ENCODE measurements at places on chromosomes 12 and 14.
A peak's percentile ranks its signal among the peaks of the same experiment; 100 is the strongest.

GRCh38 chr14:94100847-94101246 is 9.7 kb upstream of the IFI27 start:
- DNase-seq = peak; percentile 96

GRCh38 chr12:18676996-18677588 is 60.7 kb downstream of the PLCZ1 start:
- no peak for DNase-seq

DNA sequence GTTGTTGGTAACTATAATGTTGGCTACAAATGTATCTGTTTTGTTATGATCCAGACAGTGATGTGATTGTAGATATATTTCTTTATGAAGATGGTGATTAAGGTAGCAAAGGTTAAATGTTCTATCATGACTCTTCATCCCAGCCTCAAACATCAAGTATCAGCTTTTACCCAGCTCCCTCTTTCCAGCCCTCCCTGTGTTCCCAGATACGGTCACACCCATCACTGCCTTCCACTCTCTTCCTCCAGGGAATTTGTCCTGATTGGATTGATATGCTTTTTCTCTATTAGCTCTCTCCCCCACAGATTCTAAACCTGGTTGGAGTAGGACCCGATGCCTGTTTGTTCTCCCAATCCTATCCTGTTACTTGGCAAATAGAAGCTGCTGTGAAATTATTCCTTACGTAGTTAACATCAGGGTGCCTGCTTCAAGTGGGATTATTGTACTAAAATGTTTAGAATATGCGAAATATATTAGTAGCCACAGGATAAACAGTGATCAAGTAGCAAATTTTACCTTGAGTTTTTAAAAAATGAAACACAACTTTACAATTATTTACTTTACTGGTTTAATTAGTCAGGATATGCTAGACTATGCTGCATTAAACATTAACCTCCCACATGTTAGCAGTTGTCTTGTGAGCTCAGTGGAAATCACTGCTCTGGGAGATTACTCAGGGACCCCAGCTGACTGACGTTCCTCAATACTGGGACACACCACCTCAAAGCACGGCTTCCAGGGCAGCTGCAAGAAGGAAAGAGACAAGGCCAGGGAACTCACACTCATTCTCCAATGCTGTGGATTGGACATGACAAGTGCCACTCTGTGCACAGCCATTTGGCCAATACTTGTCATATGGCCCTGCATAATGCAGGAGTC is 165.3 kb downstream of the ALX1 start:
- no peak for DNase-seq

DNA sequence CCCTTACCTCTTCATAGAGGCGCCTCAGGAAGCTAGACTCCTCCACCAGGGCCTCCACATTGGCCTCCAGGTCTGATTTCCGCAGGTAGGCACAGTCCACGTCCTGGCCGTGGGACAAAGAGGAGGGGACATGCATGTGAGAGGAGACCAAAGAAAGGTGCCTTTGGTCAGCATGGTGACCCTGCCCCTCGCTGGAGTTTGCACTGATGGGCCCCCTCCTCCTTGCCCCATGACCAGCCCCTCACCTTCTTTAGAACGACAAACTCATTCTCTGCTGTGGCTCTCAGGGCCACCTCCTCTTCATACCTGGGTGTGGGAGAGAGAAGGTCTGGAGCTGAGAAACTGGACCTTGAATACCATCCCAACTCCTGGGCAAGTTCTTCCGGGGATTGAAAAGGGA is 3.2 kb downstream of the KRT85 start:
- no peak for DNase-seq

- no peak for DNase-seq
Measured at GRCh38 chr12:111180426-111181142, 188.3 kb downstream of the PHETA1 start.

DNA sequence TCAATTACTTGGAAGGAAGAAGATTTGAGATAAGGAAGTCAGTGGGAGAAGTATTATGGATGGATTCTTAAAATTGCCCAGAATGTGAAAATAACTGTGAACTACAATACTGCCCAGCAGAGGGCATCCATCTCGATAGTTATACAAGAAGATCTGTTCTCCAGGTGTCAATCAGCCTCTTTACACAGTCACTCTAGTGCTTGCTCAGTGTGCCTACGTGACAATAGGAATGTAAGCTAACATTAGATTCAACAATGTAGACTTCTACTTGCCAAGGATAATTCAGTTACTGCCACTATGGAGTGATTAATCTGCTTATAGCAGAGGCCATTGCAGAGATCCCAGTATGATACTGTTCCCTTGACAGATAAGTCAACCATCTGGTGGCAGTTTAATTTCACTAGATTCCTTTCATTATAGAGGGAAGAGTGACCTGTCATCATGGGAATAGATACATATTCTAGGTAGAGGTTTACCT is 10.6 kb upstream of the MAP4K5 start:
- DNase-seq = no peak

DNA sequence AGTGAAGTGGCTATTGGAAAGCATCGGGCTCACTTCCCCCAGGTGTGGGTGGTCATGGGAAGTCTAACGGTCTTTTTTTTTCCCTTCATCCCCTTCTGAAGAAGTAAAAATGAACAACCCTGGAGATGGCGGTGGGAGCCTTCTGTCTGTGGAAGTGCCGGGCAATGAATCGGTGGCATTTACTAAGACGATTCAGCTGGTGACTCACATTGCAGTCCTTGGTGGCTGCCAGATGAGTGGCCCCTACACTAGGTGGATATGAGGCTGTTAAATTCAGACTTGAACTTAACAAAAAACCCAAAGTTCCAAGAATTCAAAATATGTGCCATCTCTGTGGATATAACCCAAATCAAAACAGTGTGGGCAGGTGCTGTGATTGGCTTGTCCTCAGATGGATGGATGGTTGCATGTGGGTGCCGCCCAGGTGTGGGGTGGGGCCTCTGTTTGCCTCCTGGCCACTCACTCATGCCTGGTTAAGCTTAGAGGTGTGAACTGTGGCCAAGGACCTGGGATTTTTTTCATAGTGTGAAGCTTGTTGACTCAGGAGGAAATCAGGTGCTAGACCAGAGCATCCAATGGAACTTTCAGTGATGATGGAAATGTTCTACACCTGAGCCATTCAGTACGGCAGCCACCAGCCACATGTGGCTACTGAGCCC is 176.7 kb upstream of the NOS1 start:
- no peak for DNase-seq

All from hepatic stellate cell (primary cell).